Left colon (tissue), 2 donors: ENCODE measurements at places on chromosomes 2 and 18.

GRCh38 chr2:23627236-23628009 lies 242.4 kb downstream of the KLHL29 start:
- no peak for DNase-seq

- no peak for DNase-seq
Measured at GRCh38 chr2:178109813-178110212, 2.4 kb upstream of the RBM45 start.

DNA sequence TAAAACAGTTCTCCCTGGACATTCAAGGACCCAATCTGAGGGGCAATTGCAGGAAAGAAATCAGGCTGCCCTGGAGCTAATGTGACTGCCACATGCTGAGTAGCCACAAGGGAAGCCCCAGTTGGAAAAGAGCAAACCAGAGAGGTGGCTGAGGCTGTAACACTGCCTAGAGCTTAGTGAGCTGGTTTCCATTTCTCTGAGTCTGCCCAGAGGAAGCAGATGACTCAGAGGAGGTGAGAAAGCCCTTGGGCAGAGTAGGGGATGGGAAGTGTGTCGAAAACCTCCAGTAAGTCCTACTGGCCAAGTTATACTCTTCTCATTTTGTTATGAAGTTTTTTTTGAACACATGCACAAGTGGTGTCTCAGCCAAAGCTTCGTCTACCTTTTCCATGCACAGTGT lies 753.0 kb downstream of the CNTNAP5 start:
- DNase-seq: no peak

- DNase-seq: no peak
Measured at GRCh38 chr2:220417503-220417902, 790.1 kb downstream of the SLC4A3 start.

DNA sequence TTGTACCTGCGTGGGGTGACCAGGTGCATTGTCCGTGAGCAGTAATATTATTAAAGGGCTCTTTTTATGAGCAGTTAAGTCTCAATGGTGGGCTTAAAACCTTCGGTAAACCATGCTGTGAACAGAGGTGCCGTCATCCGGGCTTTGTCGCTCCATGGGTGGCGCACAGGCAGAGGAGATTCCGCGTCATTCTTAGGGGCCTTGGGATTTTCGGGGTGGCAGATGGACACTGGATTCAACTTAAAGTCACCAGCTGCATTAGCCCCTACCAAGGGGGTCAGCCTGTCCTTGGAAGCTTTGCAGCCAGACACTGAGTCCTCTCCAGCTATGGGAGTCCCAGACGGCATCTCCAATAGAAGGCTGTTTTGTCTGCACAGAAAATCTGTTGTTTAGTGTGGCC lies 107.7 kb downstream of the NFATC1 start:
- DNase-seq: peak; percentile 5

DNA sequence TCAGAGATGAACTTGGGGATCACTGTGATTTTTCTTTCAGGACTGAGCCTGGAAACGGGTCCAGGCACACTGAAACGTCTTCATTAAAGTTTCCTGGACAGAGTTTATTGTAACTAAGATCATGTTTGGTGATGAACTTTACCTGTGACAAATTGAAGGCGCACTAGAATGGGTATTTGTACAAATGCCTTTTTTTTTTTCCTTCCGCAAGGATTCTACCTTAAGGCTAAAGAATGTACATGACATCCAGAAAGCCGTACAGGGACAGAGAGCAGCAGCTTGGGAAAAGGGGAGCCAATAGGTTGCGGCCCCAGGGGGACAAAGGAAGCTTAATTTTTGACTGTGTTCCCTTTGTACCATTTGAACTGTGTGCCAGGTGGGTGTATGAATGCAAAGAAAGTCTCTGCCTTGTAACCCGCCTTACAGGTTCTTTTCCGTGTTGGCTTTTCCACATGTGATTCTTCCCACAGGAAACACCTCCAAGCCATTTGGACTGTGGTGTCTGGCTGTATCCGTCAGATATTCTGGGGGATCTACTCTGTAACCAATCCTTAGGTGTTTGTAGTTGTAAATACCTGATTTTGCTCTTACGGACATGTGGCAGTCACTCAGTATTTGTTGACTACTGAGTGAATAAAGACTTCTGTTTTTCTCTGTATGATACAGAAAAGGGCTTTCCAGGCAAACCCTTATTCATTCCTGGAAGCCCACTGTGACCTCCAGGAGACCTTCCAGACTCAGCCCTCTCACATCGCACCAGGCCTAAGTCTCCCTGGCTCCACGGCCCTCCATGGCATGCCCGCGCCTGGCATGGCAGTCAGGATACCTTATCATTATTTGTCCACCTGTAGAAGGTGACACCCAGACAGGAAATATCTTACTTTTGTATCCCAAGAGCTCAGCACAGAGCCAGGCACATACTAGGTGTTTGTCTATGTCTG lies 1.1 kb downstream of the LRRFIP1 start:
- no peak for DNase-seq

- no peak for DNase-seq
Measured at GRCh38 chr18:25595274-25596060, 243.5 kb upstream of the ZNF521 start.
